ENCODE measurements at places on chromosomes 16 and 17. TPM values are rescaled to one million over a fixed set of nuclear protein-coding genes. Genes with fewer than 3 reads are reported as not detected.

The MT1H gene
- not detected for total RNA-seq

The PRR35 gene
- total RNA-seq: not detected

The PYDC1 gene
- total RNA-seq: not detected

The TLCD2 gene
- 2.4 TPM for total RNA-seq

The RUSF1 gene
- 20.8 TPM for total RNA-seq

The GCGR gene
- not detected for total RNA-seq

The PROCA1 gene
- total RNA-seq: 0.65 TPM

The EPOP gene
- 0.91 TPM for total RNA-seq

The CD19 gene
- total RNA-seq: 0.44 TPM

The KCNJ18 gene
- total RNA-seq: not detected

The BRIP1 gene
- 0.14 TPM for total RNA-seq

The HSD11B2 gene
- 0.34 TPM for total RNA-seq

The TNFRSF17 gene
- not detected for total RNA-seq

The ICAM2 gene
- total RNA-seq: 131 TPM

The KRTAP4-16 gene
- total RNA-seq: not detected

The TOX3 gene
- total RNA-seq: not detected

The CRHR1 gene
- total RNA-seq: not detected

The NPTX1 gene
- 0.12 TPM for total RNA-seq

The CDK10 gene
- 29.8 TPM for total RNA-seq

The FAM20A gene
- total RNA-seq: 21.8 TPM

The CCR7 gene
- total RNA-seq: not detected

The FOXO3B gene
- total RNA-seq: 0.84 TPM

The DRC3 gene
- total RNA-seq: 3.7 TPM

The TMEM100 gene
- 2.3 TPM for total RNA-seq

The NACA2 gene
- not detected for total RNA-seq

The OSGIN1 gene
- total RNA-seq: 6.8 TPM

The TUFM gene
- 225 TPM for total RNA-seq

The CNTNAP4 gene
- total RNA-seq: not detected

The MYH11 gene
- 71.9 TPM for total RNA-seq

The HSD17B1 gene
- 0.82 TPM for total RNA-seq

The NTN1 gene
- total RNA-seq: 25.8 TPM

The FZD2 gene
- total RNA-seq: 6.8 TPM

The CA7 gene
- total RNA-seq: not detected

The HCRT gene
- total RNA-seq: not detected

The SLFN12 gene
- 4.5 TPM for total RNA-seq

The RNF112 gene
- 0.95 TPM for total RNA-seq

The COL1A1 gene
- 10.2 TPM for total RNA-seq

The IRX5 gene
- 20.3 TPM for total RNA-seq

The AATF gene
- 34.8 TPM for total RNA-seq

The C1QL1 gene
- 1.3 TPM for total RNA-seq

The SOST gene
- not detected for total RNA-seq

The NARF gene
- 63.1 TPM for total RNA-seq
